A549 treated with CpdA at 1 μM for 4 hours (cell line): ENCODE measurements at places on chromosomes 7 and 10. TPM values are rescaled to one million over a fixed set of nuclear protein-coding genes. Genes with fewer than 3 reads are reported as not detected.

Gene AKR1B15
- total RNA-seq, result 31.9 to 46.8 TPM (median 39.2 TPM) in 5 replicates

Gene TMEM196
- total RNA-seq, result not detected in 5 replicates

Gene CALHM1
- not detected in 5 replicates for total RNA-seq

Gene TMEM139
- total RNA-seq, result 0.48 to 1.1 TPM (median 1.0 TPM) in 5 replicates

Gene ZNF655
- 54.1 to 63.6 TPM (median 57.3 TPM) in 5 replicates for total RNA-seq

Gene ZNF804B
- not detected in 5 replicates for total RNA-seq

Gene CRPPA
- 0.52 to 0.79 TPM (median 0.70 TPM) in 5 replicates for total RNA-seq

Gene EPHB6
- total RNA-seq, result 0.23 to 0.49 TPM (median 0.38 TPM) in 5 replicates

Gene IRF5
- total RNA-seq, result 12.6 to 14.9 TPM (median 14.1 TPM) in 5 replicates

Gene NRP1
- total RNA-seq, result 76.7 to 126 TPM (median 97.3 TPM) in 5 replicates

Gene PTCD1
- total RNA-seq, result 6.7 to 7.3 TPM (median 6.8 TPM) in 5 replicates

Gene OR13A1
- not detected in 5 replicates for total RNA-seq

Gene CROT
- total RNA-seq, result 7.1 to 9.9 TPM (median 7.6 TPM) in 5 replicates

Gene ADARB2
- not detected in 5 replicates for total RNA-seq

Gene GPR146
- total RNA-seq, result 1.6 to 2.7 TPM (median 2.3 TPM) in 5 replicates

Gene MYPN
- 2.5 to 4.0 TPM (median 2.7 TPM) in 5 replicates for total RNA-seq

Gene CTTNBP2
- 0.16 to 0.58 TPM (median 0.39 TPM) in 5 replicates for total RNA-seq

Gene ANKRD61
- 0.38 to 0.90 TPM (median 0.61 TPM) in 5 replicates for total RNA-seq

Gene DYNC1I1
- total RNA-seq, result 0.06 to 0.27 TPM (median 0.18 TPM) in 4 of 5 replicates, not detected in the other

Gene ATP6V1F
- total RNA-seq, result 243 to 262 TPM (median 252 TPM) in 5 replicates

Gene COL1A2
- total RNA-seq, result not detected in 5 replicates

Gene PRTFDC1
- total RNA-seq, result 16.0 to 20.5 TPM (median 17.5 TPM) in 5 replicates

Gene CYTH3
- 19.6 to 23.2 TPM (median 21.4 TPM) in 5 replicates for total RNA-seq

Gene TSPAN13
- 10.9 to 14.5 TPM (median 12.8 TPM) in 5 replicates for total RNA-seq

Gene ALKBH4
- total RNA-seq, result 9.0 to 13.3 TPM (median 11.9 TPM) in 5 replicates

Gene SFRP4
- total RNA-seq, result 2.8 to 4.8 TPM (median 3.6 TPM) in 5 replicates
